Trophoblast cell (in vitro differentiated cells and primary cell): ENCODE measurements at places on chromosomes 6 and 20.

- DNase-seq = no peak
These were observed 50.8 kb downstream of the PREX1 start for GRCh38 chr20:48777005-48777404.

- DNase-seq = no peak
These were observed 225.1 kb upstream of the MANEA start for GRCh38 chr6:95352064-95352795.

GRCh38 chr6:31586008-31586407 lies at the start of gene LST1:
TSS of gene LST1 (plus strand) at chr6:31586277. CDS start at chr6:31587300, 1,023 bp downstream.
- no peak for DNase-seq

- DNase-seq = peak; percentile 19
These were observed 556 bp upstream of the MROH8 start for GRCh38 chr20:37179683-37180524.

GRCh38 chr6:133621751-133622150 lies 267.2 kb upstream of the TCF21 start:
- no peak for DNase-seq

- no peak for DNase-seq
These were observed 35.3 kb downstream of the NEDD9 start for GRCh38 chr6:11197175-11197536.

GRCh38 chr6:124970243-124970642 lies 8.0 kb downstream of the RNF217 start:
- DNase-seq = no peak

- DNase-seq = no peak
These were observed 389.5 kb downstream of the CBLN4 start for GRCh38 chr20:55615818-55616217.

DNA sequence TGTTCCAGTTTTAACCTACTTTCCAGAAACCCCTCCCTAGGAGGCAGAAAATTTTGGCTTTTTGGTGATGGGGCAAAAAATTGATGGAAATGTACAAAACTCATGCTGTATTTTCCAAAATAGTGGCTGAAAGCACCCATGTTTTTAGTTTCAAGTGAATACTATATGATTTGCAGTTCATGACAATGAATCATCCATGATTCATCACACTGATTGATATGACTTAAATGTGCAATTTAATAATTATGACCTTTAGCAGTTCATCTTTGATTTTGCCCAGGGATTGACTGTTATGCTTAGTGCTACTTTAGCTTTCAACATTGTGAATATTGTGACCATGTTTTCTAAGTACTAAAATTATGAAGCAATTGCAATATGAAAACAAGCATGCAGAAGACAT lies 478.7 kb downstream of the HTR1B start:
- no peak for DNase-seq

- no peak for DNase-seq
These were observed 843.5 kb downstream of the PHF3 start for GRCh38 chr6:64479134-64479533.

DNA sequence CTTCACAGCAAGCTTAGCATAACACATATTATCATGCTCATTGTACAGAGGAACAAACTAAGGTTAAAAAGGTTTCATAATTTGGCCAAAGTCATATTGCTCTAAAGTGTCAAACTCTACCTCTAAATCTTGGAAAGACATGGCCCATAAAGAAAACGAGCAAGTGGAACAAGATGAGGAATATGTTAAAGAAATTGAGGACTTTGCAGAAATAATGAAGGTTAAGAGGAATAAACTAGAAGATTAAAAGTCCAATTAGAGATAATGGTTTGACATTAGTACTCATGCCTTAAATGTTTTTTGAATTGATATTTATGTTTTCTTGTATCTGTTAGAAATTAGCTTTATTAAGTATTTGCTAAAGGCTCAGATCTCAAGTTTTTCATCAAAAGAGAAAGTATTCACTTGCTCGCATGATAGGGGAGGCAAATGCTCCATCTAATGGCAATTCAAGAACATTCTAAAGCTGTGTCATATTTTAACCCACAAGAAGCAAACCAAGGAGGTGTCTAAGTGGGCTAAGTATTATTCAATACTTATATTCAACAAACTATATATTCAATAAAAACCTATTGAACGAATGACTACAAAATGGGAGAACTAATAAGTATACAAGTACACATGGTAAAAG lies 192.9 kb upstream of the SPTLC3 start:
- no peak for DNase-seq

GRCh38 chr6:14313248-14313647 lies 195.7 kb downstream of the CD83 start:
- DNase-seq = no peak

DNA sequence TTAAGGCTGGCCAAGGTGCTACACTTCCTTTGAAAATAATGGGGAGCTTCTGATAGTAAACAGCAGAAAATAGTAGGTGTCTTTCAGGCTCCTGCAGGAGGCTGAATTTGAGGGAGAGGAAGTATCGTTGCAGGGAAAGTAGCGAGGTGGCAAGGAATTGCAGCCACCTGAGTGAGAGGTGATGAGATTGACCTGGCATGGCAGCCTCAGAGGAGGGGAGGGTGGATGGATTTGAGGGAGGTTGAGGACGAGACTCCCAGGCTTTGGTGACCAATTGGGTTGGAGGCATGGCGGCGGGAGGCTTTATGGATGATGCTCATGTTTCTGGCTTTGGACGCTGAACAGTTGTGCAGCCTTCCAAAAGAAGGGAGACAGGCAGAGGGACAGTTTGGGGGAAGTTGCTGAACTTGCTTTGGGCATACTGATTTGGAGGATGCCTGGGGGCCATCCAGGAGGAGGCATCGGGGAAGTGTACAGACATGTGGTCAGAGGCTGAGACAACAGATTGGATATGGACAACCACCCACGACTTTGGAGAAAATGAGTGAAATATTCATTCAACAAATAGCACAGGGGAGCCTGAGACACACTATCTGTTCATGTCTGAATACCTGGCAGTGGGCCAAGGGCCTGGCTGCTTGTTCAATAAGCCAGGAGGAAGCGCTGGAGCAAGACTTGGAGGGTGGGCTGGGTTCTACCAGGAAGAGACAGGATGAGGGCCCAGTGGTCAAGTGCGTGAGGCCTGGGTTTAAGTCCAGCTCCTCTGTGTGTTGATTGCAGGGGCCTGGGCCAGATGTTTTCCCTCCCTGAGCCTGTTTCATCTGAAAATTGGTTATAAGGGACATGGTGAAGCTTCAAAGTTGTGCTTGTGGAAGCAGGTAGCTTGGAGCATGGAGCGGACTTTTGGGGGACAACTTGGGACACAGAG lies 113.2 kb downstream of the CEBPB start:
- DNase-seq = no peak

DNA sequence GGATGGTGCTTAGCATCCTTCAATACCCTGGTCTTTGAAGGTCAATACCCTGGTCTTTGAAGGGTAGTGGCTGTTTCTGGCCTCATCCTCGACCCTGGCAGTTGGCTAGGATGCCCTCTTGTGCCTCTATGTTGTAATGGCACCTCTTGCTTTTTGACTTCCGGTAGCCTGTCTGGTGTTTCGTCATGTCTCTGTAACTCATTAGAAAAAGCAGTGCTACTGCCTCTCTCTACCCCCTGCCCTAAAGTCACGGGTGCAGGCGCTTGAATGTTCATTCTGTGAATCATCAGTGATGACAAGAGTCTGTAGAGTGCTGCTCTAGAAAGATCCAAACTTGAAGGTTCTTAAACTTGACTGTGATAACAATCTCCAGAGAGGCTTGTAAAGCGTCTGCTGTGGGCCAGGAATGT lies 28.3 kb downstream of the RSPO4 start:
- DNase-seq = peak; percentile 77

DNA sequence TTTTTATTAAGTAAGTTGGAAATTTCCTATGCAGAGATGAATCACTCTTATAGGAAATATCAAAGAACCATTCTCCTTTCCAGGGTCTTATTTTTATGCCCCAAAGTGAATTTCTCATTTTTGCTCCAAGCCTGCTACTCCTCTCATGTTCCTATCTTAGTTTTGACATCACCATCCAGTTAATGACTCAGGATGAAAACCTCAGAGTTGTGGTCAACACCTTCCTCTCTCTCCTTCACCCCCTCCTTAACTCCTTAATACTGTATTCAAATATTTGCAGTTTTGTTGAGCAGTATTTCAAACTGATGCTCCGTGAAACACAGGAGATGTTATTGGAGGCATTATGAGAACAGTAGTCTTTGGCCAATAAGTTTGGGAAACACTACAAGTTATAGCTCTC lies 64.1 kb downstream of the NRN1 start:
- no peak for DNase-seq

- DNase-seq = no peak
These were observed 477.0 kb downstream of the HAO1 start for GRCh38 chr20:7463290-7463689.

- no peak for DNase-seq
These were observed 8.2 kb downstream of the SPDEF start for GRCh38 chr6:34547701-34548644.

DNA sequence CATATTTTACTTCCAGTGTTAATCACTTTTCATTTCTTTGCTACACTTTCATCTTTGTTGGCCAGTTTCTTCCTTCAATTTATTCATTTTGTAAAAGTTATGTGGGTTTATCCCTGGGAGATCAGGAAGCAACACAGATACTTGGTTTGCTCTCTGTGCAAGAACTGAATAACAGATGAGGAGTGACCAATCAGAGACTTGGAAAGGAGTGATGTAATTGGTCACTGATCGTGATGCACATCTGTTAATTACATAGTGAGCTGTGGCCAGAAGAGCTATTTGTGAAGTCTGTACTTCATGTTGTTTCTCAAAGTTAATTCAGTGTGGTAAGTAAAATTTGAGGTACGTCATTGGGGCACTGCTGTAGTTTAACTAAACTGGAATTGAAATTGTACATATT lies 21.3 kb downstream of the ANKRD6 start:
- no peak for DNase-seq

DNA sequence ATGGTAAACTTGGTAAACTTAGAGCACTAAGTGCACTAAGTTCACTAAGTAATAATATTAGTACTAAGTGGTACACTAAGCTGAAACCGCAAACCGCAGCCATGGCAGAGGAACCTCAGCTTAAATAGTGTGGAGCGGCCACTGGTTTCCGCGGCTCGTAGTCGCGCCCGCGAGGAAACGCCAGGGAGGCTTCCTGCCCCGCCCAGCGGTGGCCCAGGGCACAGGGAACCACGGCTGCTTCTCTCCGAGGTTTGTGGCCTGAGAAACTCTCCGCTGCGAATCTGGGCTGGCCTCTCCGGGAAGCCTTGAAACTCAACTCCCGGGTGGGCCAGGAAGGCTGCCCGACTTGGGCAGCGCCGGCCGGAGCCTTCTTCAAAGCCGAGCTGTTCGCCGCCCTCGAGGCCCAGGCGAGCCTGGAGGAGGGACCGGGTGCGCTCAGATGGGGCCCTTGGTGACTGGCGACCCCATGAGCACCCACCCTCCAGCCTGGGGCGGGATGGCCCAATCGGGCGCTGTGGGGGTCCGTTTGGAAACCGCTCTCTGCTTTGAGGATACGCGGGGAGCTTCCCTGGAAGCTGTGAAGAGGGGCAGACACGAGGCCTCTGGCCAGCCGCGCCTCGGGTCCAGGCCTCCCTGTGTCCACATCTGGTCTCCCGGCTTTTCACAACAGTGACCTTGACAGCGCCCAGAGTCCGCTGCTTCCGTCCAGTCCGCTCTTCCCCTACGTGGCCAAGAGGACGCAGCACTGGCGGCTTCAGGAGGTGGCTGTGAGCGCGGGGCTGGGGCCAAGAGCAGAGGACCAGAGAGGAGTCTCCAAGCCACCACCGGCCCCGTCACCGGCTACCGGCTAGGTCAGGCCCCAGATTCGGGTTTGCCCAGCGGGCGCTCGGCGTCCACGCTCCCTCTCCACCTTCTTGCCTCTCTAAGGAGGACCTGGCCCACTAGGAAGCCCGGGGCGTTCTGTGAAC lies 25.4 kb upstream of the HLA-E start:
- no peak for DNase-seq

DNA sequence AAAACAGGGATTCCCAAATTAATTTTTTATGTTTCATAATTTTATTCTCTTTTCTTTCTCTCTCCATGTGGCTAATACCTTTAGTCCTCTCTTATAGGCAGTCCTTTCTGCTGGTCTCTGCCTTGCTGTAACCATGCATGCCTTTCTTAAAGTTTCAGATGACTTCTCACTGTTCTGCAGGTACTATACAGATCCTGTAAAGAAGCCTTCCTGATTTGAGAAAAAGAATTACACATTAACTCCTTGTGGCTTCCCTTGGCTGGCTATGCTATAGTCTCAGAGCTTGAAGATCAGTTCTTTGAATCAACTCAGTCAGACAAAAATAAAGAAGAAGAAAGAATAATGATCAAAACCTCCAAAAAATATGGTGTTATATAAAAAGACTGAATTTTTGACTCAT lies 7.3 kb upstream of the GPR63 start:
- DNase-seq = no peak

- no peak for DNase-seq
These were observed 666 bp downstream of the TPD52L1 start for GRCh38 chr6:125154118-125154760.

GRCh38 chr6:5004373-5005037 lies 668 bp upstream of the RPP40 start:
- DNase-seq = no peak

DNA sequence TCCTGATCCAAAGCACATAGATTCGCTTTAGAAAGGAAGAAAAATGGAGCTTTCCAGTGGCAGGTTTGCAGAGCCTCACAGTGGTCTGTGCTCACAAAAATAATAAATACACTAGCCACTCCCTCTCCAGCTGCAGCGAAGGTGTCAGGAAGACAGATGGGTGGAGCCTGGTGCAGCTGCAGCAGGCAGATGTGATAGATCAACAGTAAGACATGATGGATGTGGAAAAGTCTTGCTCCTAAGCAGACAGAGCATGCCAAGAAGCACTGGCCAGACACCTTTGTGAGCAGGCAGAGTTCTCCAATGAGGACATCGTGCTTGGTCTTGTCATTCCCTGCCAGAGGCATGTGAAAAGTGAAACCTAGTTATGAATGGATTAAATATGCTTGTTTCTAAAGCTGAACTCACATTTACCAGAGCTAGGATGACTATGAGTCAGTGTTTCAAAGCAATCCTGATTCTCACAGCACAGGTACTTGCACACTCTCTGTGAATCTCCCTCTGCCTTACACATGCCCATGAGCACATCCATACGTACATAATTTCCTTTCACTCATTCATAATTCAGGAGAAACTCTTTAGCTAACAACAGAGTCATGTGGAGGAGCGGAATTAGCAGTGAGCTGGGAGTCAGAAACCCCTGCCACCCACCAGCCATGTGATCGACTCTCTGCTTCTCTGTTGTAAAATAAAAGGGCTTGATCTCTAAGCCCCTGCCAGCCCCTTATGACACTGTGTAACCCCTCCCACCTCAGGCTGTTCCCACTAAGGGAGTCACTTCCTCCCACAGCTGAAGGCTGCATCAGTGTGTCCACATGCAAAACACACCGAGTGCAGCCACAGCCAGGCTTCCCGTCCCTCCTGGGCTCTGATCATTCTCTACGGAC lies 111.2 kb downstream of the SCML4 start:
- DNase-seq = no peak

- DNase-seq = no peak
These were observed 126.4 kb downstream of the LCA5 start for GRCh38 chr6:79410806-79411205.
